ENCODE measurements at places on chromosomes 2 and 18.

DNA sequence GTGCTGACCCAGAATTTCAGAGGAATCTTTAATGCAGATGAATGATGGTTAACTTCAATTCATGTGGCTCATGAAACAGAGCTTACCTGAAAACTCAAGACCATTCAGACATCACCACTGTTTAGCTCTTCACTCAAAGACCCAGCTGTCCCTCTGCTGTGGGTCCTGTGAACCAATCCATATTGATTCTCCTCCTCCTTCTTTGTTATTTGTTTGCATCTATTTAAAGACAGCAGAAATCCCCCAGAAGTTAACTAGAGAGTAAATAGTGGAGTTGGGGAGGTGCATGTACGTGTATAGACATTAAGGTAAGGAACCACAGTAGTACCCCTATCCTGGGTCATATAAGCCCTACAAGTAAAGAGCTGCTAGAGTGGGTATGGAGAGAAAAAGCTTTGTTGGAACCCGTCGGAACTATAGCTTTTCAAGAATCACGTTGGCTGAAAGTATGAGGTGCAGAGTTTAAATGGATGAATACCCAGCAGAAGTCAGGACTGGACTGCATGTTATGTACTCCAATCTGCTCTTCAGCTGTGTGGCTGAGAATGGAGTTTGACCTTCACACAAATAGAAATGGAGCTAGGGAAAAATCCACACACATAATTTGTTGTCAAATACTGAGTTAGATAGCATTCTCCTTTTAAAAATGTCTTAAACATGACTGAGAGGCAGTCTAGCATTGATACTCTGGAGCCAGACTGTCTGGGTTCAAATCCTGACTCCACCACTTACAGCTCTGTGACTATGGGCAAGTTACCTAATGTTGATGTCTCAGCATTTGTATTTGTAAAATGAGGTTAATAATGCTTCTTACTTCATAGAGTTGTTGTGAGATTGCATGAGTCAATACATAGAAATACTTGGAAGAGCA lies 81.7 kb upstream of the HK2 start:
- no peak for DNase-seq

DNA sequence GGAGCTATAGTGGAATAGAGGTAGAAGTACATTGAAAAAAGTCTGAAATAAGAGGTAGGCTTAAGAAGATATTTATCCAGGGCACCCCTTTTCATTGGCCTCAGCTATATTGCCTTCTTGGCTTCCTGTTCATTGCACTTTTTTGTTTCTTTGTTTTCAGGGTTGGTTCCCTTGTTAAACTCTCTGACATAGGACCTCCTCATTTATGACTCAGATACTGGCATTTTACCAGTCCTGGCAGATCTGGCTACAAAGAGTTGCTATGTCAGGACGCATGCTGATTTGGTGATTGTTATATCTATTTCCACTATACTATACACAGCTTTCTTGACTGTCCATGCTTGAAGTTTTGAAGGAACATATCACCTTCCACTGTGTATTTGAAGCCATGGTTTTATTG lies 60.0 kb downstream of the GCA start:
- DNase-seq = no peak

DNA sequence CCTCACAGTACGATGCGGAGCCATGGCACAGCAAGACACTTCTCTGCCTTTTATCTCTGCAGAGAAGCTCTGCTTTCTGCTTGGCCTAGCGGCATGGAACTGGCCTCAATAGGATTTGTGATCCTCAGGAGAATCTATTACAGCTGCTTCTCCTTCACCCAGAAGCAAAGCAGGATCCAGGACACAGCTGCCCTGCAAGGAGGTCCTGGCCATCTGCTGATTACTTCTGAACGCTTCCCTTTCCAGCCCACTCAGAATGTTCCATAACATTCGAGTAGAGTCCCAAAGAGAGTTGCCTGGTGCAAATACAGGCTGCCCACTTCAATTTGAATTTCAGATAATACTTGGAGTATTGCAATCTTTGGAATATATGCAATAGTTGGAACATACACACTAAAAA lies 29.2 kb upstream of the KCNS3 start:
- DNase-seq = no peak

DNA sequence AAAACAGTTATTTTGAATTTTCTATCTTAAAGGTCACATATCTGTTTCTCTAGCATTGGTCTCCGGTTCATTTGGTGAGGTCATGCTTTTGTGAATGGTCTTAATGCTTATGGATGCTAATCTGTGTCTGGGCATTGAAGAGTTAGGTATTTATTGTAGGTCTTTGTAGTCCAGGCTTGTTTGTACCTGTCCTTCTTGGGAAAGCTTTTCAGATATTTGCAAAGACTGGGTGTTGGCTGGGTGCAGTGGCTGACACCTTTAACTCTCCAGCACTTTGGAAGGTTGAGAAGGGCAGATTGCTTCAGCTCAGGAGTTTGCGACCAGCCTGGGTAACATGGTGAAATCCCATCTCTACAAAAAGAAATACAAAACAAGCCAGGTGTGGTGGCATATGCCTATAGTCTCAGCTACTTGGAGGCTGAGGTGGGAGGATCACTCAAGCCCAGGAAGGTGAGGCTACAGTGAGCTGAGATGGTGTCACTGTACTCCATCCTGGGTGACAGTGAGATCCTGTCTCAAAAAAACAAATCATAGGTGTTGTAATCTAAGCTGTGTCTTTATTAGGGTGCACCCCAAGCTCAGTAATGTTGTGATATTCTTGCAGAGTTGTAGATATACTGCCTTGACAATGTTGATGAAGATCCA lies 82.3 kb downstream of the FAM117B start:
- DNase-seq = no peak

DNA sequence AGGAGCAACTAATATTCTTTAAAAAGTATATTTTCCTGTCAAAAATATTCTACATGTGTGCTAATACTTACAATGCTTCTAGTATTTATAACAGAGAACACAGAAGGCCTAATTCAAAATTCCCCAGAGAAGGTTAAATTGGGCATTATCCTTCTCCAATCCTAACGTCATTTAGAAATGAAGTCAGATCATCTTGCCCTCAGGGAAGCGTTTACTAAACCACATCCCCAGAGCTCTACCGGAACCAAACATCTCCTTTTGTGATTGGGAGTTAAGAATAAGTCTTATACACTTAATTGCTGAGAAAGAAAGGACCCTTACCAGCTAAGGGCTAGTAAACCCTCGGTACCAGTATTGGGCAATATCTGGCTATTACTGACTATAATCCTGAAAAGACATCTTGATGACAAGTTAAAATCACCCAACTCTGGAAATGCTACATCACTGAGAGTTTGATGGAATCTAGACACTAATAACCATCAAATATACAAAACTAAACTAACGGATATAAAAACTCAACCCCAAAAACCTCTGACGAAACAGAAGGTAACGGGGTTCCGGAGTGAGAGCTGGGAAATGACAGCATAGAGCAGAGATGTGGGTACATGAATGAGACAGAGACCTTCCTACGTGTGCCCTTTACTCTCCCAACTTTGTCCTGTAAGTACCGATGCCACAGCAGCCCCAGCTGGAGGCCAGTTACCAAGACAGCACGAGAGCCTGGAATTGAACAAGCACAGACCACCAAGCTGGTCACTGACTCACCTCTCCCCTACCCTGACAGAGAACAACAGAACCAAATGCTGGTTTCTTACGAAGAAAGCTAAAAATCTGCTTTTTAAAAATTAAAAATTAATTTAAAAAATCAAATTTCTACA lies 35.0 kb downstream of the WDSUB1 start:
- no peak for DNase-seq

GRCh38 chr2:201774546-201774945 lies 6.2 kb downstream of the ALS2 start:
- no peak for DNase-seq

DNA sequence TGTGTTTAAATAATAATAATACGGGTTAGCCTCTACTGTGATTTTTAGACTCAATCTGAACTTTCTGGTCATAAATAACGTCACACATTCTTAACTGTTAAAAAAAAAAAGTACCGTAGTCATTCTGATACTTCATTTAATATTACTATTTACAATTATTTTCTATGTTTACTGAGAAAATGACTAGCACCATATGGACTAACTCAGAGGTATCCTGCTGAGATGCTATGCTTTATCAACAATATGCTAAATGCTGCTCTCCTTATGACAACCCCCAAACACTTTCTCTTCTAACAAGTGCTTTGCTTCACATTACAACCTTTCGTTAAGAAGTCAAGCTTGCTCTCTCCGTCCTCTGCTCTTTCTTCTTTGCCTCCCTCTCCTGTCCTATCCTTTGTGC lies 182.1 kb downstream of the AFF3 start:
- DNase-seq = no peak

GRCh38 chr18:7535436-7536205 lies 31.5 kb upstream of the PTPRM start:
- DNase-seq = no peak

DNA sequence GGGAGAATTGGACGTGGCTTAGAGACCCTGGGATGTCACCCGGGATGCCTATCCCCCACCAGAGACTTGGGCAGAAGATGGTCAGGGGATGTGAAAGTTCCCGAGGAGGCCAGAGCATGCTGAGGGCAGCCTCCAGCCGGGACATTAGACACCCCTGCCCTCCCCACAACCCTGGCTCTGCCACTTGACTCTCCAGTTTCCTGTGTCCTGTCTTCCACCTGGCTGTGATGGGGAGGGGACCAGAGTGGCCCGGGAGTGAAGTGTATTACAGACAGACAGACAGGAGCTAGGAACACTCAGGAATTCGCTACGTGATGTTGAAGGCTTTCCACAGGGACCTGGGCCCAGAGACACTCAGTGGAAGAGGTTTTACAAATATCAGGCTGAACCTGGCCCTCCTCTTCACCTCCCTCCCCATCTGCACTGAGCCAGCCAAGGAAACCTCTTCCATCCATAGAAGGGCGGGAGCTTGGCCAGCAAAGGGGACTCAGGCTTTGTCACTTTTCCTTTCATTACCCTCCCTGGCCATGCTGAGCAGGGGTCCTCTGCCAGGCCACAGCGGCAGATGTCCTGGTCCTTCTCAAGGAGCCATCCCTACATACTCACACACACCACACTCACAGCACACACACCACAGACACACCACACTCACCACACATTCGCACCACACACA lies 60.7 kb downstream of the SDC1 start:
- DNase-seq = no peak

GRCh38 chr2:164055623-164056022 lies 319.8 kb upstream of the FIGN start:
- DNase-seq = no peak

DNA sequence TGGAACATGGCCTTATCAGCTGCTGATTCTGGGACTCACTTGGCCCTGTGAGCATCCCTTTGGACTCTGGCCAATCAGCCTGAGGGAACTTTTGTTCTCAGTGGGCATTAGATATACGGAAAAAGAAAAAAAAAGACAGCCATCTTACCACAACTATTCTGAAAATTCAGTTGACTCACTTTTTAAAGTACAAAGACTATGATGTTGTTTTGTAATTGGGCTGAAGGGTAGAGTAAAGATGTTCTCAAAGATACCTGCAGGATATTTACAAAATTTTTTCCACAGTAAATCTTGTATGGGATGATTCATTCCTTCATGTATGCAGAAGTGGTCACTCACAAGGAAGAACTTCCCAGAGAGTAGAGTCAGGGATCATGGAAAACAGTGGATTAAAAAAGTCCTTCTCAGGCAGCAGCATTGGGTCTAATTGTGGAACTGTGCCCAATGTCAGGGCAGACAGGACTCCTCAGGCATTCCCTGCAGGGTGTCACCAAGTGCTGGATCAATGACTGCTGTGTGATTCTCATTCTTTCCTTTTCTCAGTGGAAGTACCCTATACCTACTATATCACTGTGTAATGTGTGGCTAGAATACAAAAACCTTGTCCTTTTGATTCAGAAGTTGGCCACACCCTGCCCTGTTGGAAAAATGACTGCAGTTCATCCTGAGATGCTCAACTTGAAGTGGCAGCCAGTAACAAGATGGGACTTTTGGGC lies 35.4 kb downstream of the SULT1C4 start:
- no peak for DNase-seq

DNA sequence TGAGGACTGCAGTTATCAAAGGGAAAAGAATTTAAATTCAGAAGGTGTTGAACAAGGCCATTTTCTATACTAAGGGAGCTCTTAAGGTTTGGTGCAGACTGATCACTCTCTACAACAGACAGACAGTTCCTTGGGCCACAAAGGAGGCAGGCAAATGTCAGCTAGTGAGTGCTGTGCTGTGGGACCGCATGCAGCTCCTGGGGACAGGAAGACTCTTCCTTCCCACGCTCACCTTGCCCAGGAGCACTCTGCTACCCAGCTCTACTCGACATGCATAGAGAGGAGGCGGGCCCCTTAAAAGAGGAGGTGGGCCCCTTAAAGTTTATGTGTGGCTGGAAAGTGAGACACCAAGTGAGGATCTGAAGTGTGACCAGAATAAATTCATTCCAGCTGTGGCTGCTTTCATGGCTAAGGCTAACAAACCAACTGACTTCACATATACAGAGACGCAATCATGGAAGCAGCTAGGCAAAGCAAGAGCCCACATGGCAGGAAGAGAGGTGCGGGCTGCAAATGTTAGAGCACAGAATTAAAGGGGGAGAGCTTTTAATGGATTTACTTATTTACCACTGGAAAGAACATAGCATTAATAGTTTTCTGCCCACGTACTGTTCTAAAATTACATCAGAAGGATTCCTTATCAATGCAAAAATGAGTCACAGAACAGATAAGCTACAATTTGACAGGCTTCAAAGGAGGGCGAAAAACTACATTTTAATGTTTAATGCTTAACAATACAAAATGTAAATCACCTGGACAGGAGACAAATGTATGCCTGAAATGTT lies 101.4 kb upstream of the RNU4ATAC start:
- no peak for DNase-seq

- DNase-seq = no peak
These were observed 215.5 kb downstream of the TNS1 start for GRCh38 chr2:217787160-217787877.

GRCh38 chr2:176038694-176039093 lies 36.6 kb upstream of the LNPK start:
- no peak for DNase-seq

DNA sequence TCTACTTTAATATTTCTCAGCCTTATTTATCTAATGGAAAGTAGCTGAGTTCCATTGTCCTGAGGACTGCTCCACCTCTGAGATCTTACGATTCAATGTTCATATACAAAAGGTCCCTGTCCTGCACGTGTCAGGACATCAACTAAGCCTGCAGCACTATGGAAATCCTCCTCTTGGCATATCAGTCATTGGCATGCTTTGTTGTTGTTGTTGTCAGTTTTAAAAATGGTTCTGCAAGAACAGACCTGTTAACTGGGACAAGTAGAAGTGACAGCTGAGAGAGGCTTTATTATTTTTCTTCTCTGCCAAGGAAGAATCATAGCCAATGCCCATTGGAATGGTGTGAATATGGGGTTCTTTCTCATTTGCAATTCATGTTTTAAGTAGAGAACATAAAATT lies 450.1 kb upstream of the PKDCC start:
- no peak for DNase-seq

DNA sequence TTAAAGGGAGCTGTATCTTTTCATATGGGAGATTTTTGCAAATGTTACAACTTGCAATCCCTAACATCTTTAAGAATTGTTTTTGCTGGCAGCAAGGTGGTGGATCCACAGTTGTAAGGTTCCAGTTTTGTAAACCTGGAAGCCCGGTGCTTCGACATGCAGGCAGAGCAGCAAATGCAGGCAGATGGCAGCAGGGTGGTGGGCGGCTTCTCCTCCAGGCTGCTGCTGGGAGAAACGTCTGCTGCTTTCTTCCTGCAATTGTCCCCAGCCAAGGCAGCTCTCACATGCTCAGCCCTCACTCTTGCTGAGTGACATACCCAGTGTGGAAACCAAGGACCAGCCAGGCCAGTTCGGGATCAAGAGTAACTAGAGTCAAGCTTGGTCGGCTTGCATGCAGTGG lies 166.0 kb downstream of the SEPTIN10 start:
- no peak for DNase-seq
